ENCODE measurements at places on chromosomes 16 and 17. TPM values are rescaled to one million over a fixed set of nuclear protein-coding genes. Genes with fewer than 3 reads are reported as not detected.

The KIF2B gene
- total RNA-seq: not detected

The PABPN1L gene
- total RNA-seq: not detected

The MAPK7 gene
- total RNA-seq: 14.8 TPM

The CLEC18B gene
- not detected for total RNA-seq

The ARL6IP1 gene
- 261 TPM for total RNA-seq

The RABEP2 gene
- 20.8 TPM for total RNA-seq

The VAT1L gene
- under 0.01 TPM for total RNA-seq

The ASGR1 gene
- total RNA-seq: 0.65 TPM

The SLC6A4 gene
- not detected for total RNA-seq

The PTX4 gene
- total RNA-seq: not detected

The CAPN15 gene
- total RNA-seq: 24.6 TPM

The PLD6 gene
- 2.1 TPM for total RNA-seq

The ATP2A3 gene
- total RNA-seq: 3.9 TPM

The PRAC1 gene
- not detected for total RNA-seq

The MPP2 gene
- total RNA-seq: 3.9 TPM

The TBC1D26 gene
- total RNA-seq: 0.11 TPM

The MILR1 gene
- total RNA-seq: 4.4 TPM

The HBA2 gene
- total RNA-seq: not detected

The PRSS33 gene
- total RNA-seq: not detected

All from articular chondrocyte of knee joint (primary cell).